BJ (cell line): ENCODE measurements at places on chromosomes 6 and 20.

- DNase-seq = no peak
Observed at GRCh38 chr6:34018026-34018425, 127.9 kb downstream of the GRM4 start.

DNA sequence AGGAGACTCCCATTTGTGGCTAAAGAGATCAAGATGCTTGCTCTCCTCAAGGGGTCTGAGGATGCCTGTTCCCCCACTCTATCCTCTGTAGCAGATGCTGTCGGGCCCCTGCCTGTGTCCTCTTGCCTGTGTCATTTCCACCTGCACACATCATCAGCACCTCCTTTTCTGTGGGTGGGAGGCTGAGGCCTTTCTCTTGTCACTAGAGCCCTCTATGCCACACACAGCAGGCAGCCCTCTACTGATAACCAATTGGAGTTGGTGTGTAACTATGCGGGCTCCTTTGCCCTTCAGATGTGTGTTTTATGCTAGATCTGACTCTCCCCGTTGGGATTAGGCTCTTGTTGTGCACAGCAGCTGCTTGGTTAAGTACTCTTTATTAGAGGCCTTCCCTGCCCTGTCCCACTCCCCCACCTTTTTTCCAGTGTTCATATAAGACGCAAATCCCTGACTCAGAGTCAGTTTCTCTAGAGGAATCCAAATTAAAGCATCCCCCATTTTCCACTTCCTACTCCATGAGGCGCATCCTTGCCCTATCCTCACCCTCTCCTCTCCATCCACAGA is 7.7 kb downstream of the TREML2 start:
- no peak for DNase-seq

DNA sequence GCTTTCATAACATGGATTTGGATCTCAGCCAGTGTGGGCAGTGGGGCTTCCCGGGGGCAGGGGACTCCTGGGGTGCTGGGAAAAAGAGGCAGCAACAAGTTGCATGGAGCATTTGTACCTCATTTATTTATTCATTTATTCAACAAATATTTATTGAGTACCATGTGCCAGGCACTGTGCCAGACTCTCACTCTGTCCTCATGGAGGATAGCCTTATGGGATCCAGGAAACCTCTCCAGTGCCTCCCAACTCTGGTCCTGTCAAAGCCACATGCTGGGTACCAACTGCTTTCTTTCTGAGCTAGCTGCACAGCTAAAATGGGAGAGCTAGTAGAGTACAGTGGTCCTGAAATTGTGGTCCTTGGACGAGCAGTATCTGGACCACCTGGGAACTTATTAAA is 87.8 kb upstream of the EPB41L1 start:
- DNase-seq = no peak

DNA sequence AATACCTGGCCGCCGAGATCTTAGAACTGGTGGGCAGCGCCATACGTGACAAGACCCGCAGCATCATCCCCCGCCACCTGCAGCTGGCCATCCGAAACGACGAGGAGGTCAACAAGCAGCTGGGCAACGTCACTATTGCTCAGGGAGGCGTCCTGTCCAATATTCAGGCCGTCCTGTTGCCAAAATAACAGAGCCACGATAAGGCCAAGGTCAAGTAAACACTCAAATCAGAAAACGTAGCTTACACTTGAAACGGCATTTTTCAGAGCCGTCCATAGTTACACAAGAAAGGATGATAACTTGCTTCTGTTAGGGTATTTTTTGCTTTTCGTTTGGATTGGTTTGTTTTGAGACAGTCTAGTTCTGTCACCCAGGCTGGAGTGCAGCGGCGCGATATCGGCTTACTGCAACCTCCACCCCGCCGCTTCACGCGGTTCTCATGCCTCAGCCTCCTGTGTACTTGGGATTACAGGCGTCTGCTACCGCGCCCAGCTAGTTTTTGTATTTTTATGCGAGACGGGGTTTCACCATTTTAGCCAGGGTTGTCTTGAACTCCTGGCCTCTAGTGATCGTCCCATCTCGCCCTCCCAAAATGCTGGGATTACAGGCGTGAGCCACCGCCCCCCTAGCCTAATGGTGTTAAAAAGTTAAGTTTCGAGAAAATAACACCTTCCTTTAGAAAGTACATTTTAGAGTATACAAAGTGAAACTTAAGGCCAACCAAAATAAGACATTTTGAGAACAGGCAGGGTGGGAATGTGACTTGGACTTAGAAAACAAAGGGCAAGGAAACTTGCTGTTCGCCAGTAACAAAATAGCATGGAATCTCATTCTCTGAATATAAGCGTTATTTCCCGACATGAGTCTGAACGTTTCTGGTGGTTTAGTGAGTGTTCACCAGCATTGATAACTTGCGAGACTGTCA is 42.8 kb upstream of the HFE start:
- no peak for DNase-seq

- DNase-seq = no peak
Observed at GRCh38 chr20:4813076-4813862, 91.6 kb downstream of the PRND start.

- no peak for DNase-seq
Observed at GRCh38 chr20:1656844-1657243, 735 bp downstream of the SIRPG start.
